ENCODE measurements at places on chromosomes 4 and X. TPM values are rescaled to one million over a fixed set of nuclear protein-coding genes. Genes with fewer than 3 reads are reported as not detected.

The CT45A10 gene
- polyA plus RNA-seq, result not detected

The GUCY1B1 gene
- 13.2 TPM for polyA plus RNA-seq

The HMGB3 gene
- 16.1 TPM for polyA plus RNA-seq

The SPIN2A gene
- polyA plus RNA-seq, result not detected

The NAP1L3 gene
- polyA plus RNA-seq, result 3.2 TPM

The ADGRG4 gene
- not detected for polyA plus RNA-seq

The IL2RG gene
- polyA plus RNA-seq, result 3.1 TPM

The SHISA3 gene
- 20.3 TPM for polyA plus RNA-seq

The ADGRL3 gene
- 1.3 TPM for polyA plus RNA-seq

The FAM9C gene
- polyA plus RNA-seq, result not detected

The C1QTNF7 gene
- 5.3 TPM for polyA plus RNA-seq

The GAGE1 gene
- not detected for polyA plus RNA-seq

All from kidney (tissue), 22 donors.